Activated T-helper 17 cell treated with anti-CD3 and anti-CD28 coated beads, Interleukin-2, amount 50 U/mL, for 72 hours (primary cell): ENCODE measurements at places on chromosomes 11 and 22. TPM values are rescaled to one million over a fixed set of nuclear protein-coding genes. Genes with fewer than 3 reads are reported as not detected.

DNA sequence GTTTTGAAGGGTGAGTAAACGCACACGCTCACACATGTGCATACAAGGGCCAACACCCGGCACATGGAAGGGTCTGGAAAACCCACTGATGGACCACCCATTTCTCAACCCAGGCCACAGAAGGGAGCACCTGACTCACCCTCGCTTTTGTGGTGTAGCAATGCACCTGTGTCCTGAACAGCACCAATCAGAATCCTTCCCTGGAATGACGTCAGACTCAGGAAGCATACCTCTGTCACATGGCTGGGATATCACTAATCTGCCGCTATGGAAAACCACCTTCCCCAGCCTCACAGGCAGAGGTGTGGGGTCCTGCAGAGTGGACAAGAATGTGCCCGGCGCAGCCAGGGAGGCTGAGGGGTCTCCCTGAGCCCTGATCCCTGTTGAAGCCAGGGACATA lies 9.0 kb upstream of the OSM start:
- ATAC-seq = peak; percentile 64

GRCh38 chr11:83002053-83002452 lies 69.6 kb downstream of the RAB30 start:
- ATAC-seq = peak; percentile 43

GRCh38 chr22:23565305-23565914 lies 14.7 kb downstream of the IGLL1 start:
- peak; percentile 12 for ATAC-seq

DNA sequence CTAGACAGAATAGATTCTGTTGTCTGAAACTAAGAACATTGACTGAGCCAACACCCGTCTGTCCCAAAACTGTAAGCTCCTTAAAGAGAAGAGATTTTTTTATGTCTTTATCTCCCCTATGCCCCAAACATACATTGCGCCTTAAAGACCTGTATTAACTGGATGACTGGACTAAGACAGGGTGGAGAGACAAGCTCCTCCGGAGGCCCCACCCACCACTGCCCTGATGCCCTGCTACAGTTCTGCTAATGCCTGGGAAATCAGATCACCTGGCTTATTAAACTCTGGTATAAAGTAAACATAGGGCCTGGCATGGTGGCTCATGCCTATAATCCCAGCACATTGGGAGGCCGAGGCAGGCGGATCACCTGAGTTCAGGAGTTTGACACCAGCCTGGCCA lies 203.7 kb downstream of the TENM4 start:
- ATAC-seq = no peak

DNA sequence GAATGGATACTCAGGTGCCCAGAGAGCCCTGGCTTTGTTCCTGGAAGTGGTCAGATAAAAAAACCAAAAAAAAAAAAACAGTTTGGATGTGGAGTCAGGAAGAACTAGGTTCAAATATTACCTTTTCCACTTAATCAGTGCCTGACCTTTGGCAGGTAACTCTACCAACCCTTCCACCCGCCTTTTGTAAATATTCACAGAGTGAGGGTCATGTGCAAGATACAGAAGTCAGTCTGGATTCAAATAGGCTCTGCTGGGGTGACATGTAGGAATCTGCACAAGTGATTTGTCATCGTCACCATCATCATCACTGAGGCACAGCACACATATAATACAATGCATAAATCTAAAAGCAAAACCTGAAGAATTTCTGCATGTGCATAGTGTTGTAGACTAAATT lies 490.7 kb downstream of the MIAT start:
- no peak for ATAC-seq

DNA sequence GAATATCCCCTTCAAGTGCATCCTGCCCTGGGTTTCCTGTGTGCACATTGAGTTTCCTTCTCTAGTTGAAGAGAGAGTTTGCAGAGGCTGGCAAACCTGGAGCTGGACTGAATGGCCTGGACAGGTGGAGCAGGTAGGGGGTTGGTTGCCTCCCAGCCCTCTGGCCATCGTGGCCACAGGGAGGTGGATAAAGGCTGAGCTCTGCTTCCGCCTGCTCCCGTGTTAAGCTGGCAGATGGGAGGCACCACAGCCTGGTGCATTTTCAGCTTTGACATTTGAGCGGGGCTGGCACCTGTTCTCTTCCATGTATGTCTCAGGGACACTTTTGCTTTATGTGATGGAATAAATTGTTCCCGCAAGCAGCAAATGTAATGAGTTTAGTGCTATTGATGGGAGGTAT lies 11.1 kb downstream of the MICAL2 start:
- no peak for ATAC-seq

Gene SERPING1
- not detected for total RNA-seq

Gene KLHL22
- 22.4 TPM for total RNA-seq
